ENCODE measurements at places on chromosomes 2 and 18.

- no peak for DNase-seq
Observed at GRCh38 chr18:41134426-41134825, 820.6 kb upstream of the PIK3C3 start.

GRCh38 chr2:68849579-68850030, 21.6 kb downstream of the BMP10 start:
- DNase-seq = no peak

DNA sequence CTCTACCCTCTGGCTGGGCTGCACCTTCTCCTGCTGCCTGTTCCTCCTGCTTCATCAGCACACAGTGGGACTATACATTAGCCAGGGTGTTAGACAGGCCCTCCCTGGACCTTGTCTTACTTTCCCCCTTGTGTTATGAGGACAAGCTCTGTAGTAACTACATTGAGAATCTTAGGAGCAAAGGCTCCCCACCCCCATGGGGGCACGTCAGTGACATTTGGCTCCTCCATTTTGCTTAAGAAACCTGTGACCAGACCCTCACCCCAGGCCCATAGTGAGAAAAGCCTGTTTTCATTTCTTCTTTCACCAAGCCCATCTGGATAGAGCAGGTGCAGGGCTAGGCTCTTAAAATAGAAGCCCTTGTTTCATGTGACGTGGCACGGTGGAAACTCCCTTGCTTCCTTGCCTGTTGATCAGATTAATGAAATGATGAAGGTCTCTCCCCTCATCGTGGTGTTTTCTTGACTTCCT, 146.7 kb downstream of the RPIA start:
- no peak for DNase-seq

- DNase-seq = no peak
Observed at GRCh38 chr2:239258248-239258647, 142.6 kb downstream of the HDAC4 start.

- DNase-seq = peak; percentile 81
Observed at GRCh38 chr18:34493099-34493544, 217.0 kb upstream of the DTNA start.

DNA sequence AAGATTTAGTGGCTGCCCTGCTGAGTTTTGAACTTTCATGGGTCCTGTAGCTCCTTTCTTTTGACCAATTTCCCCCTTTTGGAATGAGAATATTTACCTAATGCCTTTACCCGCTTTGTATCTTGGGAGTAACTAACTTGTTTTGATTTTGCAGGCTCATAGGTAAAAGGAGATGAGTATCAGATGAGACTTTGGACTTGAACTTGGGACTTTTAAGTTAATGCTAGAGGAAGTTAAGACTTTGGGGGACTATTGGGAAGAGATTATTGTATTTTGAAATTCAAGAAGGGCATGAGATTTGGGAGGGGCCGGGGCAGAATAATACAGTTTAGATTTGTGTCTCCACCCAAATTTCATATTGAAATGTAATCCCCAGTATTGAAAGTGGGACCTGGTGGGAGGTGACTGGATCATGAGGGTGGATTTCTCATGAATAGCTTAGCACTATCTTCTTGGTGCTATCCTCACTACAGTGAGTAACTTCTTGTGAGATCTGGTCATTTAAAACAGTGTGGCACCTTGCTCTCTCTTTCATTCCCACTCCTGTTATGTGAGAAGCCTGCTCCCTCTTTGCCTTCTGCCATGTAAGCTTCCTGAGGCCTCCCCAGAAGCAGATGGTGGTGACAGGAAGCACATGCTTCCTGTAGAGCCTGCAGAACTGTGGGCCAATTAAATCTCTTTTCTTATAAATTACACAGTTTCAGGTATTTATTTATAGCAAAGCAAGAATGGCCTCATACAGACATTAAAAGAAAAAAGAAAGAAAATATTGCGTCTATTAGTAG, 6.1 kb downstream of the ADI1 start:
- no peak for DNase-seq

- no peak for DNase-seq
Observed at GRCh38 chr2:159009940-159010339, 41.5 kb downstream of the TANC1 start.

DNA sequence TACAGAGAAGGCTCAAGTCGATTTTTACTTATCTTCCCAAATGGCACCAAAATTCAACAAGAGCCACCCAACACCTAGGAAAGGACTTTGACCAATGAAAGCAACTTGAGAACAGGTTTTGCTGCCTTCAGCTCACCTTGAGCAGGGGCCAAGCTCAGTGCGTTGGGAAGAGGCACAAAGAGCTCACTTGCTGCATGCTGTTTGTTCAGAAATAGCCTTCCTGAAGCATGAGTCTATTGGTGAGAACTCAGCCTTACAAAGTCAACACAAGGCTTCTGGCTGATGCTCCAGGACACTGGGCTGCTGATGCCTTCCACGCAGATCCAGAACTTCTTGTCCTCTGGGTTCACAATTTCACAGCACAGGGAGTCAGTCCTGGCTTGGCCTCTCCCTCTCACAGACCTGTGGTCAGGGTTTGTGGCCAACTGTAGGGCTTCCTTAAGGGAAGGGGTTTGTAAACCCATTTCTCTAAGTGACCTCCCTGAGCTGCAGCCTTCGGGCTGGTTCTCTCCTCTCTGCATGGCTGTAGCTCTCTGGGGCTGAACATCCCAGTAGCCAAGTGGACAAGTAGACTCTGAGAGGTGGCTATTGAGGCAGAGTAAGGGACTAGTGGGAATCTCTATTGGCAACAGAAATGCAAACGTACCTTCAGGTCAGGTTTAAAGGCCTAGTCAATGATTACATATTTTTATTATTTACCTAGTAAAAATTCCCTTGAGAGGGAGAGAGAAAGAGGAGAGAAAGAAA, 124.7 kb upstream of the GATA6 start:
- DNase-seq = no peak

GRCh38 chr2:222545823-222546795, 109.8 kb downstream of the FARSB start:
- DNase-seq = no peak

GRCh38 chr2:139079311-139079710, 299.1 kb upstream of the NXPH2 start:
- DNase-seq = no peak

DNA sequence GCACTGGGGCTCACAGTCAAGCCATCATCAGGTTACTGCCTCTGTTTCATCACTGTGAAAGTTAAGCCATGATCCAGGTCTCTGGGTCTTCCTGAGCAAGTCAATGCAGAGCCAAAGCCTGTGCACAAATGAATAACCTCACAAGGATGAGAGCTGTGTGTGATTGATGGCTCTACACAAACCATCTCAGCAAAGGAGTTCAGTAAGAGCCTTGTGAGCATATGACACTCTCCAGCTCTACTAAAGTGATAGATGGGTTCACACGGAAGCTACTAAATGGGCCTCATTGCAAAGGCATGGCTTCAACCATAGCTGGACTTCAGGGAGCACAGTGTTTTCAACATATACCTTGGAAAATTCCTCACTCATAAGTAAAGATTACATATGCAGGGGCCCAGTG, 101.5 kb downstream of the AFF3 start:
- no peak for DNase-seq

GRCh38 chr2:3620834-3621233, 25.9 kb downstream of the COLEC11 start:
- DNase-seq = no peak

DNA sequence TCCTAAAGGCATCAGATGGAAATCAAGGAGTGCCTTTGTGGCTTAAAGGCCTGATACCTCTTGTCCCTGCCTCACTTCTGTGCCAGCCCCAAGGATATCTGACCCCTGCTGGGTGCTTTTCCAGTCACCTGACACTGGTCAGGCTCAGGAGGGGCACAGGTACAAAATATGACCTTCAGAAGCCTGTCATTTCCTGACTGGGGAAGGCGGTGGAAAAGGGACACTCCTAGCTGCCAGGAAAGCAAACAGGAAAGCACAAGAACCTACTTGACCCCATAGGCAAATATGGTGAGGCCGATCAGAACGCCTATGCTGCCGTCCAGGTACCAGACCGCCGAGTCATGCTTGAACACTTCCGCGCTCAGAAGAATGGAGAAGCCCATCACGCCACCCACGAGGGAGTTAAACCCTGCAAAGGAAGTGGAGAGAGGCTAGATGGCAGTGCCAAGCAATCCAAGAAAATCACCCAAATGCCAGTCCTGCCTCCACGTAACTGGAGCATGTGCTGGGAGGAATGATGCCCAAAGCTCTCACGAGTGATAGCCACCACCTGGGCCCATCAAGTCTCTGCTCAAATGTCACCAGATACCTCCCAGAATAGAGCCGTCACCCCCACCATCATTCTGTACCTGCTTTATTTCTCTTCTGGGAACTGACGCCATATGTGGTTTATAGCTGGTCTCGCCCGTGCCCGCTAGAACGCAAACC, 204.0 kb downstream of the MGAT5 start:
- DNase-seq = no peak

DNA sequence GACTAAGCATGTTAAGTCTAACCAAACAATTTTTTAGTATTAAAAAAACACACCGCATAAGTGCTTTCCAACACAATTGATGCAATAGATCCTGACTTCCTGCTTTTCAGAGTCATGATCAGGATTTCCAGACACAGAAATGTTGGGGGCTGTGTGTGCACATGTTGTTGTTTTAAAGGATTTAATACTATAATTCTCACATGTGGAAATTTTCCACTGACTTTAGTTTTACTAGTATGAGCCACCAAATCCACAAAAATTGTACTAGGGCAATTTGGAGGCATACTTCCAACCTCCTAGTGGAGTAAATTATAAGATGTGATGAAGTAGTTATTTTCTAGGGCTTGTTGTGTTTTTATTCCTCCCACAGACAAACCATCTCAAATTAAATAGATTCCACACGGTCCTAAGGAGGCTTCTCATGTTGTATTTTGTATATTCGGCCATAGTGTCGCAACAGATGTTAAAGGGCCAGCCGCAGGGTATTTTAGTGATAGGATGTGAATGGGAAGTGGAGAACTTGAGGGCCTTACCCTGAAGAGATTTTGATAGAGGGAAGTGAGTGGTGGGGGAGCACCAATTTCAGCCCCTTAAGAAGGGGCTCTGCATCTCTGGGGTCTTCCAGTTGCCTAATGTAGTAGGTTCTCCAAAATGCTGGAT, 108.9 kb upstream of the KLF7 start:
- no peak for DNase-seq

GRCh38 chr2:112791019-112791418, 6.7 kb upstream of the IL1A start:
- peak; percentile 51 for DNase-seq

DNA sequence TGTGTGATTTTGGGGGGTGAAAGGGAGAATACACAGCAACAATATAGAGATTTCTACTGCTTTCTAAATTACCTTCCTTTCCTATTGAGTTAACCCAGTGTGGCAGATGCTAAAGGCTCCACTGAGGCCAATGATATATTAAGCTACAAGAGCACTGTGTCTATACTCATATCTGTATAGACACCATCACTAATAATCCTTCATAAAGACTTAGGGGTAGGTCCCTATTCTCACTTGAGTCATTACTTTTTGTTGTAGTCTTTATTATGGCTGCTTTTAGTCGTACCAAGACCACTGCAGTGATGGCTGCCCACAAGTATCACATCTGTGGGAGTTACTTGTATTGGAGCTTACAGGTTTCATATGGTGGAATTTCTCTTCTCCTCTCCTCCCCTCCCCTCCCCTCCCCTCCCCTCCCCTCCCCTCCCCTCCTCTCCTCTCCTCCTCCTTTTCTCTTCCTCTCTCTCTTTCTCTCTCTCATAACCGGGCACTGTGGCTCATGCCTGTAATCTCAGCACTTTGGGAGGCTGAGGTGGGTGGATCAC, 637.6 kb downstream of the ADCYAP1 start:
- no peak for DNase-seq

DNA sequence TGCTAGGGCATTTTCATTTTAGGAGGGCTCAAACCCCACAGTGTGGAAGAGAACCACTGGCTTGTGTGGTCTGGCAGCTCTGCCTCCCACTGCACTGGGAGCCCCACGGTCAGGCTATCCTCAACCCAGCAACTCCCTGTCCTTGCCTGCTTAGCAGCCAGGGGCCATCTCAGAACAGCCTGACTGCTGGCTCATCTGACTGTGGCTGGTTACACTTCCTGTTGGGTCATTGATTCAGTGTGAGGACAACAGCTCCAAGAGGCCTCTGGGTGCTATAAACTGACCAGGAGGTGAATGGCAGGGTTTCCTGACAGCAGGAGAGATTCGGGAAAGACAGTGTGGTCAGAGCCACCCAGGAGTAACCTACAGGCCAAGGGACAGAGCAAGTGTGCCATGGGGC, 40.1 kb downstream of the AMER3 start:
- DNase-seq = no peak

GRCh38 chr18:45775241-45775676, 50.2 kb upstream of the SIGLEC15 start:
- peak; percentile 69 for DNase-seq

- DNase-seq = no peak
Observed at GRCh38 chr2:144151851-144152250, 368.1 kb downstream of the ZEB2 start.

GRCh38 chr2:239236808-239237205, 164.0 kb downstream of the HDAC4 start:
- no peak for DNase-seq

GRCh38 chr18:76412818-76413565, 82.0 kb downstream of the ZNF516 start:
- DNase-seq = no peak

- no peak for DNase-seq
Observed at GRCh38 chr18:2412996-2413751, 158.1 kb downstream of the METTL4 start.

GRCh38 chr18:60232541-60232940, 140.0 kb downstream of the MC4R start:
- DNase-seq = no peak

GRCh38 chr18:24947521-24948305, 404.3 kb downstream of the ZNF521 start:
- no peak for DNase-seq

DNA sequence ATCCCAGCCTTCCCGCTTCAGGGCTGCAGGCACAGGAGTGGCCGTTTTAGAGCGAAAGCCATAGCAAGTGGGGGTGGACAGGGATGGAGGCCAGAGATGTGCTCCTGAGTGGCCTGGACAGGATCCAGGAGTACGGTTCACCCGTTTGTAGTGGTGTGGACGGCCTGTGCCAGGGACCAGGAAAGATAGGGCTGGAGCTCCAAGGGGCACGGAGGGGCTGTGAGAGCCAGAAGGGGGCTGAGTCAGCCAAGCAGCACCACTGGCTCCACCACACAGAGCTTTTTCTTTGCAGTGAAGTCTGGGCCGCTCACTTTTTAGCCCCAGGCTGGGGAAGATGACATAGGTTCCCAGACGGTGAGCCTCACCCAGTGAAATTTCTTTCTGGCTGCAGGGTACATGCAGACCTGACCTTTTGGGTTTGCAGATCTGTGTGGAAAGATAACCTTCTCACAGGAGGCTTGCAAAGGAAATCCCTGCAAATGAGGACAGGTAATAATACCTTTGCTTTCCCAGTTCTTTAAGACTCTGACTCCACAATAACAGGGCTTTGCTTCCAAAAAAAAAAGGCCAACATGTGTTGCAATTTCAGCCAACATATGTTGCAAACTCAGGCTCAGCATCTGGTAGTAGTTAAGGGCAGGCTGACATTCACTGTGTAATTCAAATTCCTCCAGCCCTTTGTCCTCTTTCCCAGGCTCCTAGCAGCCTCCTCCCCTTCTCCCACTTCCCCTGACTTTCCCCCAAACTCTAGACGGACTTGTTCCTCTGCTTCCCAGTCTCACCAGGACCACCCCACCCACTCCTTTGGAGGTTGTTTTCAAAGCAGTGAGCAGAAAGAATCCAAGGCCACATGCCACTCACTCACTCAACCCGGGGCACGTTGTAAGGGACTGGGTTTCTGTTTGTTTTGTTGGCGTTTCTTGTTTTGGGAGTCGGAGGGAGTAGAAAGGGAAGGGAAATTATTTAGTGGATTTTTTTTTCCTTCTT, 20.3 kb upstream of the LAPTM4A start:
- DNase-seq = peak; percentile 58

GRCh38 chr2:95381212-95382191, 21.0 kb upstream of the FAHD2A start:
- DNase-seq = peak; percentile 18

GRCh38 chr2:72154386-72154975, 6.8 kb upstream of the CYP26B1 start:
- peak; percentile 34 for DNase-seq
